T-helper 1 cell (primary cell): ENCODE measurements at places on chromosomes 1 and 21.
A peak's percentile ranks its signal among the peaks of the same experiment; 100 is the strongest.

GRCh38 chr1:30130099-30130498 is 593.3 kb downstream of the MATN1 start:
- no peak for DNase-seq

- DNase-seq, result no peak
Measured at GRCh38 chr1:27591622-27592021, 12.3 kb downstream of the AHDC1 start.

GRCh38 chr1:205920159-205920558 is 23.1 kb downstream of the SLC26A9 start:
- no peak for DNase-seq

DNA sequence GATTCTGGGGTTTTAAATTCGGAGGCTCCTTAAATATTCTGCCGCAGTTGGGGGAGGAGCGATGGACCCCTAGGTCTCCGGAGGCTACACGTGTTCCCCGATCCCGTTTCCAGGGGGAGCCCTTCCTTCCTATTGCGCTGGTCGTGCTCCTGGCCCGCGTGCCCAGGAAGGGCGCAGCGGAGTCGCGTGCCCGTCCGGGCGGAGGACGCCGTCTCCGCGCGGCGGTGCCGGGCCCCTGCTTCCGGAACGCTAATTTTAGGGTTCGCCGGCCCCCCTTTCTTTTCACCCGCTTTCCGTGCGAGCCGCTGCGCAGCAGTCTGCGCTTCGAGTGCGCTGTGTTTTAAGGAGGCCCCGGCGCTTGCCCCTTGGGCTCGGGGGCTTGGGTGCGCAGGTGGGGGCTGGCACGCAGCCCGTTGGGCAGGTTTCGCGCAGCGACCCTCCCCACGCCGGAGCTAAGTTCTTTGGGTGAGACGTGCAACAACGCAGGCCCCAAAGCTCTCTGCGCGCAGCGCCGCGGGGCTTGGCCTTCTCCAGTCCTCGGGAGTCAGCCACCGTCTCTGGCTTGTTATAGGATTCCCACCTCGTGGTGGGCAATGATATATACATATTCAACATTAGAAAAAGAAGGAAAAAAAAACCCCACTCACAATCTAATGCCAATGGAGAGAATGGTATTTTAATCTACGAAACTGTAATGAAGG is 43.5 kb upstream of the DNAJC6 start:
- DNase-seq, result peak; percentile 14
